Fibroblast of pulmonary artery (primary cell): ENCODE measurements at places on chromosomes 6 and 20.

DNA sequence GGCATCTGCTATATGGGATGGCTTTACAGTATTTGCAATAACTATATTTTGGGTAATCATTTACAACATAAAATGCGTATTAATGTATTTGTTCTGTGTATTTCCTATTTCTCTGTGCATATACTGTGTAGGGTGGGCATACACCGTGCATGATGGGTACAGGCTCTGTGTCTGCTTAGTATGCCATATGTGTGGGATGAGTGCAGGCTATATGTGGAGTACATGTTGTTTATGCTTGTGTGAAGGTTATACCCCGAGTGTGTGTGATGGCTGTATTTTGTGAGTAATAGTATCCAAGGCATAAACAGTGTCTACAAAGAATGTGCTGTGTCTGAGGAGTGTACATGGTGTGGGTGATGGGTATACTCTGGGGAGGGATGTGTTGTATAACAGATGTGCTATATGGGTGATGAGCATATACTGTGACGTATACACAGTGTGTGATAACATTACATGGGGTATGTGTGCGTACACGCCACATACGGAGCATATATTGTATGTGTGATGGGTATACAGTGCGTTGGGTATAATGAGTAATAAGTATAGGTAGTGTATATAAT lies 52.7 kb downstream of the CPXM1 start:
- no peak for DNase-seq

DNA sequence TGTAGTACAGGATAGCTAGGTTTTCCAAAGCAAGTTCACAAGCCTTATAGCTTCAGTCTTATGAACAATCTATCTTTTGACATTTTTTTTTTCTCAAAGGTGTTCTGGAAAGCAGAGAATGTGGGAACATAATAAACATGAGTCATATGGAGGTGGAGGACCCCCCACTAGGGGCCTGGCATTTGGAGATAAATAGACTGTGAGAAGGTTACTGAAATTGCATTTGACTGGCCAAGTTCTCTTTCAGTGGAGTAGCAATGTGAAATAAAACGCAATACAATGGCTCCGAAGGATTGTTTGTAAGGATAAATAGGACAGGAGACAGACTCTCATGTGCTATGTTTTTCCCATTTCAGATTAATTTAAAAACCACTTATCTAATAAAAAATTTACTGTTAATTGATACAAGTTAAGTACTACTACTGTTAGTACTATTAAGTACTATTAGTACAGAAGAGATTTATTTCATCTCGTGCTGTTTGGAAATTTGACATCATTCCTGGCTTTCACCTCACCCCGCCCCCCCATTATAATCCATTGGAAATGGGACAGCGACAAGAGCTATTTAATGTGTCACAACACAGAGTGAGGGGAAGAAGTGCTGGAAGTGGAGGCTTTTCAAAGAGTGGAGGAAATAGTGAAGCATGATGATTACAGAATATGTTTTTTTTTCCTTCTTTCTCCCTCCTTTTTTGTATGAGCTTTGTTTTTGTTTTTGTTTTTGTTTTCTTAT lies 122.6 kb upstream of the ID4 start:
- DNase-seq: no peak

DNA sequence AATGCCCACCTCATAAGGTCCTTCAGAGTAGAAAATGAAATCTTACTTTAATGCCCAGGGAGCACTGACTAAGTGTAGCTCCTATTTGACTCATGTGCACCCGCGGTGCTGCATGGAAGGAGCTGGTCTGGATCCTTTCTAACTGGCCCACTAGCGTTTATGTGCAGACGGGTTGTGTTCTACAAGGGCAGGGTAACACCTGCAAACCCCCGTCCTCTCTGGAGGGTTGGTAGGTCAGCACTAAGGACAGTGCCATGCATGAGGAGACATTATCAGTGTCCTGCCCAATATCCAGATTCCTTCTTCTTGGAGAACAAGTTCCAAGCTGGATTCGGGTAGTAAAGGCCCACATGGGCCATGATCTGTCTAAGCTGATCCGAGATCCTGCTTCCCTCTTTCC lies 140.3 kb downstream of the ANKRD60 start:
- DNase-seq: no peak

GRCh38 chr20:12928358-12928754 lies 80.4 kb upstream of the SPTLC3 start:
- peak; percentile 6 for DNase-seq

- DNase-seq: no peak
These were observed 113.1 kb downstream of the TRIM27 start for GRCh38 chr6:28810659-28811053.

- peak; percentile 62 for DNase-seq
These were observed 118.2 kb upstream of the RIPOR2 start for GRCh38 chr6:25053875-25054371.
